Left renal cortex interstitium (tissue), 4 donors: ENCODE measurements at places on chromosomes 5 and 9.

DNA sequence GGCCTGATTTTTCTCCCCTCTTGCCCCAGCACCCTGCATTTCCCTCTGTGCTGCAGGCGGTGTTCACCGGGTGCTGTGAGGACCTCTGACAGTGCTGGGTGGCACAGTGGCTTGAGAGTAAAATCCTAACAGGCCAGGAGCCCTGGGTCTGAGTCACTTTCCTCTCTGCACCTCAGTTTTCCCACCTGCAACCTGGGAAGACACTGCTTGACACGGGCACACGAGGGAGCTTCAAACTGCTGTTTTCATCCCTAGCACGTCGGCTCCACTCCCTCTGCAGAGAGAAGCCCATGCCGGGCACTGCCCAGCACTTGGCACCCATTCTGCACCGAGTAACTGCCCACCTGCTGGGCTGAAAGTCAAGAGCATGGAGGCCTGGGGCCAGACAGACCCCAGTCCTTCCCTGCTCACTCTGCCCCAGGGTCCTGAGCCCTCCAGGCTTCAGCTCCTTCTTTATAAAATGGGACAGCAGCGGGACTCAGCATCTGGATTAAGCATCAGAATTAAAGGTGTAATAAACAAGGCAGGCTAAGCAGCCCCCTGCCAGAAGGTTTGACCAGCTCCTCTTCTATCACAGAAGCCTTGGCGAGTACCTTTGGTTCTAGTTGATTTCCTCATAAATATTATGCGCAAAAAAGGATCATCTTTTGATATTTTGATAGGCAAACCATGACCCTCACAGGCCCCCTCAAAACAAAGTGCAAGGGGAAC, 5.2 kb downstream of the GFI1B start:
- DNase-seq = no peak

GRCh38 chr9:37978983-37979382, 75.1 kb upstream of the SLC25A51 start:
- DNase-seq = no peak

DNA sequence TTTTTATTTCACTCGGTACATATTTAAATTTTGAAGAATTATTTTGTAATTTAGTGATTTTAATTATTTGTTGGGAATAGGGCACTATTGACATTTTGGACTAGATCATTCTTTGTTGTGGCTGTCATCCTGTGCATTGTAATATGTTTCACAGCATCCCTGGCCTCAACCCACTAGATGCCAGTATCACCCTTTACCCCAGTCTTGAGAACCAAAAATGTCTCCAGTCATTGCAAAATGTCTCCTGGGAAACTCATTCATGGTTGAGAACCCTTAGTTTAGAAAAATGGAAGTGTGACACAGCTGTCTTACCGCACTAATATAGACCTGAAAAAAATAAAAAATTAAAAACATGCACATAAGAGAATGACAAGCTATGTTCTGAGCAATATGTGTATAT, 88.4 kb upstream of the CCDC152 start:
- DNase-seq = no peak

GRCh38 chr9:121906074-121906870, 186.8 kb downstream of the TTLL11 start:
- no peak for DNase-seq

DNA sequence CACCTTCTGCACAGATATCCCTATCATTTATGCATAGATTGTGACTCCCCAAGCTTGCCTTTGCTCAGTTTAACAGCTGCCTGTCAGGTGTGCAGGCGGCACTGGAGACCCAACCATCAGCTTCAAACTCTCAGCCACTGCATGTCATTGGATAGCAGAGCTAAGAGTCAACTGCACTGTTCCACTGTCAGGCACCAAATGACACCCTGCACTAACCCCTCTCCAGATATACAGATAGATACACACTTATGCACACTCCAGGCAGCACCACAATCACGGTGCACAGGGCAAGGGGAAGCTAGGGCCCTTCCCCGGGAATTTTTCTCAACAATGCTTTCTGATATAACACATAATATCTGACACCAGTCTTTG, 142.3 kb downstream of the BNC2 start:
- no peak for DNase-seq

- DNase-seq = no peak
Measured at GRCh38 chr5:38562444-38563210, 6.2 kb upstream of the LIFR start.

- DNase-seq = no peak
Measured at GRCh38 chr5:173645890-173646574, 29.6 kb upstream of the BOD1 start.

DNA sequence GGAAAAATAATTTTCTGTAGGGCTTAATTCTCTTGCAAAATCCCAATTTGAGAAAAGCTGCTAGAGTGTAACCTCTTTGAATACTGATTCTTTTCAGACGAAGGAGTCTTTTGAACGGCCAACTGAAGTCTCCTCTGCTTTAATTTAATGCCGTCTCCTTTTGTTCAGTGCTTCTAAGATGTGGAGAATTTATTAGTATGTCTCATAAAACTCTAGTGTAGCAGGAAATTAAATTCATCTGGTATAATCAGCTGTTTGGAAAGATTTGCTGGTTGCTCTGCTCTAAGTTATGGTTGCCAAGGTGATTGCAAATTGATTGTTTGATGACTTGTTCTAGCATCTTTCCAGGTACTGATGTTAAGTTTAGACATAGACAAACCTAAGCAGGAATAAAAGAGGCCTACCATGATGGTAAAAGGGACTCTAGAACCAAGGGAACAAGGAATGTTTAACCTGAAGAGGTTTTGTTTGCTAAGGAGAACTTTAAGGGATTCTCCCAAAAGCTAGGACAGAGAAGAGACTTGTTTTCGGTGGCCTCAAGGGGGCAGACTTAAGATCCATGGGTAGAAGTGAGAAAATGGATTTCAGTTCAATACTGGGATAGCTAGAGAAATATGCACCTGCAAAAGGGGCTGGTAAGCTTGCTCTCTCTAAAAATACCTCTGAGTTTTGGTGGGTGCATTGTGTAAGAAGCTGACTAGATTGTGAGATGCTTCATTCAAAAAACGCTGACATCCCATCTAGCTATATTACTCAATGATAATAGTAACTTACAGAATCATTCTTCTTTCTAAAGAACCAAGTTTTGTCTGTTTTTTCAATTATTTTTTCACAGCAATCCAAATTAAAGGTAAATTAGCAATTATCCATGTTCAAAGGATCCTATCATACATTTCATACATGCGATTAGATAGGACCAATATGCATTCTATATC, 5.7 kb upstream of the ADRB2 start:
- no peak for DNase-seq

- DNase-seq = no peak
Measured at GRCh38 chr5:6715758-6716628, 2.8 kb downstream of the TENT4A start.

DNA sequence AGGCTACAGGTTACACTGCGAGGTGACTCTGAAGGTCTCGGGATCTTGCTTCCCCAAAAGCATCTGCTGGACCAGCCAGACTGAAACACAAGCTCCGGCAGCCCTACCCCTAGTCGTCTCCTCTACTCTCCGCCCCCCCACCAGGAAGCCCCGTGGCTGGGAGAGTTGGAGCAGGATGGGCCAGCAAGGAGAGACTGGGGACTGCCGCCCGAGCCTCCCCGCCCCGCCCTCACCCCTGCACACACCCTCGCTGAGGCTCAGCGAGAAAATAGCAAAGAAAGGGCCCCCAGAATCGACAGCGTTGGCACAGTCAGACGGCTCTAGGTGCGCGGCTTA, 1.3 kb downstream of the TRIM7 start:
- no peak for DNase-seq
